RPMI8226 (cell line): ENCODE measurements at places on chromosomes 3 and 15.
A peak's percentile ranks its signal among the peaks of the same experiment; 100 is the strongest.

DNA sequence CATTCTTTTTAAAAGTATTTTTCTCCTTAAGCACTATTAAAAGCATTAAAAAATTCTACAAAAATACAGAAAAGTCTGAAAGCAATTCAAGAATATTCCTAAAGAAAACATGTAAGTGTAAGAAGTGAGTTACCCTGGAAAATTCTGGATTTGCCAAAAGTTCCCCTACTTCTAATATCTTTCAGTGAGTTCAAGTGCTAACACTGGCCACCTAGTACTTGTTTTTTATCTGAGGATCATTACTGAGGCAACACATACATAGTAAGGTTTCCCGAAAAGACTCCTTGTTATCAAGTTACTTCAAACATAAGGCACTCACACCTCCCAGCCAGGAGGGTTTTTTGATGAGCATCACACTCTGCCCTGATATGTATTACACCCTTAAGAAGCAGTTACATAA lies 158.4 kb downstream of the TIGIT start:
- no peak for DNase-seq

DNA sequence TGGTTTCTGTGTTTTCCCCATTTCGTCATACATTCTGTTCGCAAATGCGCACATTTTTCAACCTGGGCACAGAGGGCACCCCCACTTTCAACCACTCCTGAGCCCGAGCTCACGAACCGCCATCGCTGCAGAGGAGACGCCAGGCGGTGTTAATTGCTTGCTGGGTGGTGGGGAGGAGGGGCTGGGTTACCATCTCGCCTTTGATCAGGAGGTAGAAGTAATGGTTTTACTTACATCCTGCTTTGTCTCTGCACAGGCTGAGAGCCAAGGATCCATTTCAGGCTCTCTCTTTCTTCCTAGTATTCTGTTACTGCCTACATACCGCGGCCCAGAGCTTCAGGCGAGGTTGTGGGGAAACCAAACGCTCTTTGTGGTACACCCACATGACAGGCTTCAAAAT lies 177.3 kb upstream of the WNT5A start:
- DNase-seq: no peak

- DNase-seq: no peak
These were observed 46.8 kb downstream of the DNAJC13 start for GRCh38 chr3:132464066-132464465.

- DNase-seq: no peak
These were observed 98.2 kb downstream of the NR2F2 start for GRCh38 chr15:96428742-96429141.

- DNase-seq: no peak
These were observed 173.5 kb downstream of the ZIC1 start for GRCh38 chr3:147582642-147583041.

- no peak for DNase-seq
These were observed 1146.8 kb downstream of the TUSC7 start for GRCh38 chr3:117856354-117856753.

GRCh38 chr3:37740471-37740870 lies 121.2 kb upstream of the CTDSPL start:
- DNase-seq: no peak

GRCh38 chr15:100340721-100341238 lies 995 bp downstream of the ADAMTS17 start:
- DNase-seq: peak; percentile 23

DNA sequence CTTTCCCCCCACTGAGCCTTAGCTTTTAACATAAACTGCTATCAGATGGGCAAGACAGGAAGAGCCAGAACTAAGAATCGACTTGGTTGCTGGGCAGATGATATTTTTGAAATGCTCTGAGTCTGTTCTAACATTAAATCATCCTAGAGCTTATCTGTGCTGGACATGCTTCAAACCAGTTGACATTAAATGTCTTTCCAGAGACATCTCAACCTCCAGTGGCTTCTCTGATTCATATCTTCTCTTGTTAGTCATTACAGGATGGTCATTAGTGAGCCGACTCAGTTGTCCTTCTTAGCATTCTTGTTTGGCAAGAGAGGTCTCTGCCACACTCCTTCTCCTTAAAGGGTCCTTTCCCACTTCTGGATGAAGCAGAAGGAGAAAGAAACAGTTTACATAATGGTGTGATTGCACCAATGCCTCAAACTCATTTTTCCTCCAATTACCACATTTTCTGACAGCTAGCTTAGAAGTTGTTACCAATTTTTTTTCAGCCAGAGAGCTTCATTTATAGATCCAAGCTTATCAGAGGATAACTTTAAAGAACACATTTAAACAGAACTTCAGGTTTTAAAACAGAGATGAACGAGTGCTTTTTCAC lies 21.7 kb upstream of the SYN2 start:
- no peak for DNase-seq

DNA sequence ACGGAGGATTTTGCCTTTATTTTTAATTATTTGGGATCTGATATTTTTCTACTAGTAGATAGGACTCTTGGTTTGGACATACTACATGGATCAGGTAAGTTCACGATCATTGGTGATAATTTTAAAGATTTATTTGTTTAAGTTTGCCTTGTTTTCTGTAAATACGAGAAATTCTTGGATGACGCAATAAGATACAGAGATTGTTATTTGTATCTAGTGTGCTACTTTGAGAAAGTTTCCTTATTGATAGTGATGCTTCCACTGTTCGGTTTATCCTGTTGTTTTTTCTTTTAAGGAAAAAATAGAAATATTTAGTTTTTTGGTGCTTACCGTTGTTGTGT lies 577 bp downstream of the CHD2 start:
- no peak for DNase-seq

DNA sequence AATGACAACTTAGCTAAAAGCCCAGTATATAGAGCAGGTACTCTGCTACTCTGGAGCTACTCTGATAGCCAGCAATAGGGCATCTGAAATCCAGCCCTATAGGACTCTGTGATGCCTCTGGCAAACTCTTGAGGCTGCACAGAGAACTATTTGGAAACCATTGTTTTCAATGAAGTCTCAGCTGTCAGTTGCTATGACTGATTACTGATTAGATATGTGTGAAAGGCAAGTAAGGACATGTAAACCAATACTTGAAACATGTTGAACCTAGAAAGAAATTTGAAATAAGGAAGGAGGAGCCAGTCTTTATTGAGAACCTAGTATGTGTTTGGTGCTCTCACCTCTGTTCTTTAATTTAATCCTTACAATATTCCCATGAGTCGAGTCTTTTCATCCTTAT lies 40.2 kb upstream of the CRTC3 start:
- no peak for DNase-seq

- no peak for DNase-seq
These were observed 659.4 kb upstream of the NAALADL2 start for GRCh38 chr3:174199696-174200095.

- no peak for DNase-seq
These were observed 18.1 kb downstream of the MYO1E start for GRCh38 chr15:59354417-59355031.

DNA sequence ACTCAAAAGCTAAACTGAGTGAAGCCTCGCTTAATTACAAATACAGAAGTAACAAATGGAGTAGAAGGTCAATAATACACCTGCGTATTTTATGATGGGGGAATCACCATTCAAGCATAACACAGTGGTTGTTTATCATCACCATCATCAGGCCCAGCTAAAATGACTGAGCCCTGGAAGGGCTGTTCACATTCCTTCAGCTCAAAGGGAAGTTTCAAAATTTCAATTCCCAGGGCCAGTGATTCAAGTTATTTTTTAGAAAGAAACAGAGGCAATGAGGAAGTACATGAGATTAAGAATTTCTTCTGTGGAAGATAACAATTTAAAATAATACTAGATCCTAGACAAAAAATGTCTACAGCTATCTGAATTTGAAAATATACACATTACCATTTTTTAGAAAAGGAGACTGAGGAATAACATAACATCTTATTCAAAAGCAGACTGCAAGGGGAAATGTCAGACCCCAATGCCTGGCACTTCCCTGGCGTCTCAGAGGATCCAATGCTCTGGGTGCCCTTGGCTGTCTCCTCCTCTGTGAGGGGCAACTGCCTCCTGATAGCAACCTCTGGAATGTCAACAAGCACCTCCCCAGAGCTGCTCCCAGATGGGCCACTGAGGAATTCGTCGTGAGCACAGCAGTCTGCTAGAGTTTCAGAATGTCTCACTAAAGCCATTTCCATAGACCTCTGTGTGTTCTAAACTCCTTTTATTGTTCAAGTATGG lies 22.8 kb downstream of the EHD4 start:
- DNase-seq: no peak
